ENCODE measurements at places on chromosomes 16 and 17.
A peak's percentile ranks its signal among the peaks of the same experiment; 100 is the strongest.

- DNase-seq = no peak
Observed at GRCh38 chr17:53655591-53655990, 167.1 kb upstream of the KIF2B start.

- no peak for DNase-seq
Observed at GRCh38 chr16:49912721-49913120, 56.8 kb upstream of the ZNF423 start.

DNA sequence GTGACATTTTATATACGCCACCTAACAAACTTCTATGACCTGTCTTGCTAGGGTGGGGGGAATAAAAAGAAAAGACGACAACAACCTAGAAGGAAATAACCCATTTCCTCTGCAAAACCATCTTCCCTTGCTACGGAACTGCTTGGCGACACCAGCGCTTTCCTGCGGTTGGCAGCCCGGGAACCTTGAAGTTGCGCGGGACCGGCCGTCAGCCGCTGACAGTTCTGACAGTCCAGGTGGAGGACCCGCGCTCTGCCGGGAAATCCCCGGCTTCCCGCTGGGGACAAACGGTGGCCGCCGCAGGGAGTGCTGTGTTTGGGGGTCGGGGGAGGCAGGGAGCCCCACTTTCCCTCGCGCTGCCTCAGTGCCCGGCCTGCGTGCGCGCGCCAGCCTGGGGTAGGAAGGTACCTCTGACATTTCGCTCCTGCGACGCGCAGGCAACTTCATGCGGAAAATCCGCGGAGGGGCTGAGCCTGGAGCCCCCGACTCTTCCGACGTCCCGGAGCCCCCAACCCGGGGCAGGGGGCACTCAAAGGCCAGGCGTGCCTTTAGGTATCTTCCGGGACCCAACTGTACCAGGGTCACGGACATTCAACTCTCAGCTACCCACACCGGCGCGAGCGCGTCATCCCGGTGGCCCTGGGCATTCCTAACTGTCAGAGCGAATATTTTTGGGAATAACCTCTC is 516 bp downstream of the SLC16A6 start:
- peak; percentile 77 for DNase-seq

- DNase-seq = no peak
Observed at GRCh38 chr16:81429045-81429521, 15.5 kb upstream of the CMIP start.

- no peak for DNase-seq
Observed at GRCh38 chr17:29905086-29905878, 24.7 kb downstream of the SSH2 start.
